ENCODE measurements at places on chromosomes 1 and 21.
A peak's percentile ranks its signal among the peaks of the same experiment; 100 is the strongest.

DNA sequence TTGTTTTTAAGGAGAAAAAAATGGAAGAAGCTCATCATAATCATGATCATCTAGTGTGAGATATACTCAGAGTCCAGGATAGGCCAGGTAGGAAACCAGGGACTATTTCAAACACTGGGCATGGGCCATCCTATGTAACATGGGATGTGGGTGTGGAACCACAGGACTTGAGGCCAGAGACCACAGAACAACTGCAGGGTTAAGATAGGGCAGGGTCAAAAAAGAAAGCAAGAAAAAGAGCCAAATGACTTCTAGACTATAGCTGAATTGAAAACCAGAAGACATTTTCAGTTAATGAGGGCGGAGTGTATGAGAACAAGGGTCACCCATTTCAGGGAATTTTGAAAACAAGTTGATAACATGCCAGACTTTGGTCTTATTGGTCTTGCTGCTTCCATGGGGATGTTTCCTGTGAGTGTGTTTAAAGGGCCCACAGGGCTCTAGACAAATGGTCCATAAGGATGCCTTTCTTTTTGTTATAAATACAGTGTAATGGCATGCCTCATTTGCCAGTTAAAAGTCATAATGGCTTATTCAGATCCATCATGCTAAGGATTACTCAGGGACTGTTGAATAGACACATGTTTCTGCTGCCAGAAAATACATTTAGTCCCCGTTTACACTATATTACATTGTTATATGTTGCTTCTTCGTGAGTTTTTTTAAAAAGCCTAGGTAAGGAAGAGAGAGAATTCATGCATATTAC lies 182.0 kb upstream of the C21orf91 start:
- DNase-seq, result no peak

- no peak for DNase-seq
Observed at GRCh38 chr1:210817385-210818275, 316.3 kb downstream of the KCNH1 start.

DNA sequence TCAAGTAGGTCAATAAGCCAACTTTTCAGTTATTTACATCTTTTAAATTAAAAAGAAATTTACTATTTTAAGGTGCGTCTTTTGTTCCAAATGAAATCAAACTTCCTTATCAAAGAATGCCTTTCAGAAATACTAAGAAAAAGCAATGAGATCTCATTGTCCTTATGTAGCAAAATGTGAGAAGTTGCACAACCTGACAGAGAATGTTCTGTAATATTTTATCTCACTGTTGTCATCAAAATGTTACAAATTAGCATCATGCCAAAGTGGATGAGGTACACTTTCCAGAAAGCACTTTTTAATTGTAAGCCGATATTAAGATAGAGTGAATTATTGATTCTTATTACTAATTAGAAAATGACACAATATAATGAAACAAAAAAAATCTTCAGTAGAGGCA lies 50.4 kb downstream of the KCNT2 start:
- no peak for DNase-seq

GRCh38 chr1:9996624-9997582 lies at the start of gene RBP7:
RBP7 (plus strand) TSS chr1:9997228; CDS start chr1:9997259, 31 bp downstream.
- DNase-seq, result no peak

DNA sequence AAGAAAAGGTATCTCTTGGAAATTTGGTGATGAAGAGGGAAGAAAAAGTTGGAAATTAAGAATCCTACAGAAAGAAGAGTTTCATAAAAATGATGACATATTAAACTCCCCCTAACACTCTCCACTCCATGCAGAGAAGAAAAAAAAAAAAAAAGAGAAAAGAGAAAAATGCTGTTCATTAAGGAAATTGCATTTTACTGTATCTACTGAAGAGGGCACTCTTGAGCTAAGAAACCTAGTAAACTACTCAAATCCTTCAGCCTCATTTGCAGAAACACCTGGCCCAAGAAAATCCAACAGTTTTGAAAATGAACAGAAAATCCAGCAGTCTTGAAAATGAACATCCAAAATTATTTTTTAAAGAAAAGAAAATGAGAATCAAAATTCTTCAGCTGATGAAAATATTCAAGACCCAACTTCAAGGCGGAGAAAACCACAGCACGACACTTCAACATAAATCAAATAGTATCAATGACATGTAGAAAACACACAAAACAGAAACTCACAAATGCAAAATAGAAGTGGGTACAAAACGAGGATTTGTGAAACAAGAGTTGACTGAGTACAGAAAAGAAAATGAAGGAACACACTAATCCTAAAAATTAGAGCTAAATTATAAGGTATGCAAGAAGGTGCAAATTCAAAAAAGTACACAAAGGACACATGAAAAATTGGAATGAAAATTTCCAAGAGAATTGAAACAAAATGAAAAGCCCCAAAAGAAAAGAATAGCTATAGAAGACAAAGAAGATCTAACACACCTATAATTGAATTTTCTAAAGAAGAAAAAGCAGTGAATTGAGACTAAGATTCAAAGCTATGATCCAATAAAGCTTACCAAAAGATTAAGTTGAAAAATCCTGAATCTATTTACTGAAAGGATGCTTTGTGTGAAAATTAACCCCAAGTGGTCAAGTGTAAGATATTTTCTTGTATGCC lies 73.2 kb upstream of the DNAJC6 start:
- DNase-seq, result peak; percentile 40

DNA sequence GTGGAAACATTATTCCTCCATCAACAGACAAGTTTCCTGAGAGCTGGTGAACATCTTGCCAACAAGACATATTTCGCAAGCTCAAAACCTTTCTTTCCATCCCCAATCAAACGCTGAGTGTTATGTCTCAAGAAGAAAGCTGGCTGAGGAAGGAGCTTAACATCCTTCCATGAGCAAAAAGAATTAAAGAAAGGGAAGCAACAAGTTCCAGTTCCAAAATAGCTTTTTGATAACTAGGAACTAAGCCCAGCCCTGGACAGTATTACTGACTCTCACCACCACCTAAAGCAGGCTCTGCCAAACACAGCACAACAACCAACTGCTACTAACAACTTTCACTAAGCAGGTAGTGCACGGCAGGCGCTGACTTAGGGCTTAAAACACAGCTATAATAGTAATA lies 50.2 kb downstream of the CAPZB start:
- DNase-seq, result peak; percentile 70

GRCh38 chr1:32200226-32201010 lies at the start of gene CCDC28B:
CCDC28B (plus strand) TSS chr1:32200595; CDS start chr1:32201936, 1,341 bp downstream.
- peak; percentile 47 for DNase-seq

DNA sequence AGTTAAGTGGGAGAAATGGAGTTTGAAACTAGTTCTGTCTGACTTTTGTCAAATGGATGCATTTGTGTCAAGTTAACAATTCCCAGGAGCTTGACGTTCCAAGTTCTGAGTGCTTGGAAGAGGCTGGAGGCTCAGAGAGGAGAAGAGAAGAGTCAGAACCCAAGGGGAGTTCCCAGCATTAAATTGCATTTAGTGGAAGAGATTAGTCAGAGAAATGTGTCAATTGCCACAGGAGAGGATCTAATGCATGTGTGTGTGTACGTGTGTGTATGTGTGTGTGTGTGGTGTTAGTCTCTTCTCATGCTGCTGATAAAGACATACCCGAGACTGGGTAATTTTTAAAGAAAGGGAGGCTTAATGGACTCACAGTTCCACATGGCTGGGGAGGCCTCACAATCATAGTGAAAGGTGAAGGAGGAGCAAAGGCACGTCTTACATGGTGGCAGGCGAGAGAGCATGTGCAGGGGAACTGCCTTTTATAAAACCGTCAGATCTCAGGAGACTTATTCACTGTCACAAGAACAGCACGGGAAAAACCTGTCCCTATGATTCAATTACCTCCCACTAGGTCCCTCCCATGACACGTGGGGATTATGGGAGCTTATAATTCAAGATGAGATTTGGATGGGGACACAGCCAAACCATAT lies 101.5 kb upstream of the TMEM51 start:
- no peak for DNase-seq

DNA sequence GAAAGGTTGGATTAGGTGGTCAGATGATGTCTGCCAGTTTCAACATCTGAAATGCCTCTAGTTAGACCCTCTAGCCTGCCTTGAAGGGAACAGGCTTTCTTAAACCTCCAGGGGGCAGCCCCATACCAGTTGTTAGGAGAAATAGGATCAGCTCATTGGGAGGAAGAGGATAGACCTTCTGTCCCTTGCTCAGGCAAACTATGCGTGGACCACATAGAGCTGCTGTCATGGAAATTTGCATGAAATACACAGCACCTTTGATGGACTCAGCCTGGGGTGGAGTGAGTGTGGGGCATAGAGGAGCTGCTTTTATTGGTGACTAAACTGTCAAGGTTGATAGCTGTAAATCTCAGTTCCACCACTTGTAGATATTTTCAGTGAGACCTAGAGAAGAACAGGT lies 38.4 kb upstream of the SPAG17 start:
- no peak for DNase-seq

DNA sequence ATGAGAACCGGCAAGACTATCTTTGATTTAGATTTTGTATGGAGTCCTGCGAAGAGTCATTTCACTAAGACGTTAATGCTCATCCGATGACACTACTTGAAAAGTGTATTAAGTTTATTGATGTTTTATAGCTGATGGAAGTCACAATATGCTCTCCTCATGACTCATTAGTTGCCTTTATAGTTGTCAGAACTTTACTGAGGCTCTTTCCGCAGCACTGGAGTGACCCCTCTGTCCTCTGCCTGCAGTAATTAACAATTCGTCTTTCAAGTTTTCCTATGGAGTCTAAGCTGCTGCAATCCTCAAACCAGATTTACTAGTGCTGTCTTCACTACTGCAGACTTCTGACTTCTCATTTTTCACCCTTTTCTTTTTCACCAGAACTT lies 853 bp downstream of the USP16 start:
- DNase-seq, result no peak

DNA sequence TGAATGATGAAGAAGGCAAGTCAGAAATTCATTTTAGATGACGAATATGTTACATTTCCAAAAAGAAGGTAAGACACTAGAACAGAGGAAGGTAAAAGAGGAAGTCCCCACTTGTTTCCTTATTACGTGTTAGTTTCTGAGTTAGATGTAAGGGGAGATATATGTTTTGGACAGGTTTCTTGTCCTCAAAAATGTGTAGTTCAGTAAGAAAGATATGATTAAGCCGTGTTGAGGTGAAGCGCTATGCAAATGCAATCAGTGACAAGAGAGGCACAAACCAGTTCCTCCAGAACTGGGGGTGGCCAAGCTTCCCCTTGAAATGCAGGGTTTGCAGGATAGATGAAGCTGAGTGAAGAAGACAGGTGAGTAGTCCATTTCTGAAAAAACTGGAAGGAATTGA lies 293.3 kb upstream of the RUNX1 start:
- DNase-seq, result no peak

DNA sequence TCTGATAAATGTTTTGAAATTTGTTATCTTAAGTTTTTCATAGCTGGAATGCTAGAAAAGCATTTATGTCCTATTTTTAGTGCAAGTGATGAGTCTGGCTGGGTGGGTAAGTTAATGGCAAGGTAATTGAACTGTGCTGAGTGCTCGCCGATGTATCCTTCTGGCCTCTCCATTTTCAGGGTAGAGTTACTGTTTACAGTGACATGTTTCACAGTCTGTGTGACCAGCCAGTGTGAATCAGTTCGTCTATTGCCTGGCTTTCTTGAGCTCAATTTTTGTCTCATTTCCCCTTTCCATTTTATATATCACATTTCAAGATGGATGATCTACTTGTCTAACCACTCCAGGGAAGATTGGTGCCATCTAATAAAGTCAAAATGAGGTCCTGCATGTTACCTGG lies 44.1 kb downstream of the ITSN1 start:
- DNase-seq, result no peak

DNA sequence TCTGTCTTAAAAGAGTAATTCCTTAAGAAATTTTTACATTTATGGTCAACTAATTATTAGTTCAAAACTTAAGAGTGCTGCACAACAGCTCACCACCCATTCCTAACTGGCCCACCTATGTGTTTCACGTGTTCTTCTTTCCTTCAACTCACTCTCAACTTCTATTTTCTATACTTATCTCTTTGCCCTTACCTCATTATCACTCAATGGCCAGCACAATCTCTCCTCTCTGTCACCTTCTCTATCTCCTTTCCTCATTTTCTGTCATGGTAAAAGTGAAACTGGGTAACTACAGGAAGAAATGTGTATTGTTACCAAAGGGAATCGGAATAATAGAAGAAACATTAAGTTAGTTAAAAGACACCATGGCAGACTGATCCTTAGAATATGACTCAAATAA lies 43.1 kb downstream of the DENND1B start:
- no peak for DNase-seq

- no peak for DNase-seq
Observed at GRCh38 chr1:19388980-19389379, 76.9 kb downstream of the SLC66A1 start.

DNA sequence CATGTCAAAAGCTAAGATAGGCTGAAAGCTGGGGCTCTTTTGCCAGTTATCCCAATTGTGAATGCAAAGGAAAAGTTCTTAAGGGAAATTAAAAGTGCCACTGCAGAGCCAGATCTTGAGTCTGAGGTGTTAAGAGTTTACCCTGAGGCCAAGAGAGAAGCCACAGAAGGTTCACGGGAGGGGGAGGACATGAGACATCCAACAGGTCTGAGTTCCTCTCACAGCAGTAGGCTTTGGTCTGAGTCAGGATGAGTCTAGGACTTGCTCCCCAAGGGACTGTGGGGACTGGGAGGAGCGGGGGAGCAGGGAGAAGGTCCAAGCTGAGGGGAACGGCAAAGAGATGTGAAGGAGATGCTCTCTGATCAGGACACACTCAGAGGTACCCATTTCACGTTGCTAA lies 411.2 kb upstream of the CAMK1G start:
- no peak for DNase-seq

DNA sequence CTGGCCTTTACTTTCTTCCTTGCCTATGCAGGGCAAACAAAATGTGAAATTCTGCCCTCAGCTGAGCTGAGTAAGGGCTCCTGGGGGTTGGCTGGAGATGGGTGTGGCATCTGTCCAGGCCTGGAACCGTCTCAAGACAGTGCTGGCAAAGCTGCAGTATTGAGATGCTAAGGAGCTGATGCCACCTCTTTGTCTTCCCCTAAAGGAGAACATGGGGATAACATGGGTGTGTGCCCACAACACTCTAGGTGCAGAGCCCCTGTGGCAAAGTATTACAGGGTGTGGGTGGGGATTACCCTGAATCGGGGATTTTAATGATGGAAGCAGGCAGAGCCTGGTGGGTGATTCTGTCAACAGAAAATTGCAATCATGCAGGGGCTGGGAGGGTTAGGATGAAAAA lies 2.5 kb upstream of the ST3GAL3 start:
- DNase-seq, result no peak

DNA sequence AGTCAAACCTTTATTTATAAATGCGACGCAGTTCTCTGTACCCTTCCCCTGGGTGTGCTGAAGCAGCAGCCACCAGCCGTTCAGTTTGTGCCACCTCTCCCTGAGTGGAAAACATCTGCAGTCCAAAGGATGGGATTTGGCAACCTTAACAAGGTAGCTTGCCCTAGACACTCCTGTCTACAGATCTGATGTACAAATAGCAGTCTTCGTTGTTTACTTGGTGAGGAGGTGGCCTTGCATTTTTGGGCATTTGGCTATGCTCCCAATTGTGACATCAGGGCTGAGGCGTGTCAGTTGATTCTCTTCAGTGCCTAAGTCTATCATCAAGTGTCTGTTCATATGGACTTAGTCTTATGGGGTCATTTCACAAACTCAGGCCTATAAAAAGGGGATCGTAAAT lies 59.8 kb downstream of the KDM1A start:
- no peak for DNase-seq

- no peak for DNase-seq
Observed at GRCh38 chr1:44346184-44346583, 8.9 kb downstream of the ERI3 start.

Measured in AML-193 (cell line).